ENCODE measurements at places on chromosomes 2 and 18.

GRCh38 chr18:75161256-75162028 lies 47.5 kb downstream of the PTGR3 start:
- DNase-seq = no peak

- DNase-seq = no peak
These were observed 45.4 kb downstream of the SETBP1 start for GRCh38 chr18:44726059-44726421.

DNA sequence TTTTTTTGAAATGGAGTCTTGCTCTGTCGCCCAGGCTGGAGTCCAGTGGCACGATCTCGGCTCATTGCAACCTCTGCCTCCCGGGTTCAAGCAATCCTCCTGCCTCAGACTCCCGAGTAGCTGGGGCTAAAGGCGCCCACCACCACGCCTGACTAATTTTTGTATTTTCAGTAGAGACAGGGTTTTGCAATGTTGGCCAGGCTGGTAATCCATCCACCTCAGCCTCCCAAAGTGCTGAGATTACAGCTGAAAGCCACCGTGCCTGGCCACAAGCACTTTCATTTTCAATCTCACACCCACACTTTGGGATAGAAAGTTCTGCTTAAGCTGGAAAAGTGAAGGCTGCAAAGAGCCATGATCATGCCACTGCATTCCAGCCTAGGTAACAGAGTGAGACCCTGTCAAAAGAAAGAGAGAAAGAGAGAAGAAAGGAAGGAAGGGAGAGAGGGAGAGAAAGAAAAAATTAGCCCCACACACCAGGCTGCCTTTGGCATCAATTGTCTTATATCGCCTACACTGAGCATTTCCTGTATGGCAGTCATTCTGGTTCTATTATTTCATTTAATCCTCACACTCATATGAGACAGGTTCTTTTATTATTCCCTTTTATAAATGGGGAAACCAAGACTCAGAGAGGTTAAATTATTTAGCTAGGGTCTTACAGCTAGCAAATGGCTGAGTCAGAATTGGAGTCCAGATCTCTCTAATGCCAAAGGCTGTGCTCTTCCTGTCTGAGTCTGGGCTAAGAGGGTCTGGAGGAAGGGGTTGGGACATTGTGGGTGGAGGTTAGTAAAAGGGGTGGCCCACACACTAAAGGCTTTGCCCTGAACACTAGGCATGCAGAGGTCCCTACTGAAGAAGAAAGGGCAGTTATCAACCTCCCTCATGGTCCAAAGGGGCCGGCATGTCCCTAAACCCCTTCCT lies 37.9 kb upstream of the PKDCC start:
- no peak for DNase-seq

- DNase-seq = no peak
These were observed 345.8 kb downstream of the ZNF516 start for GRCh38 chr18:76149284-76149683.

DNA sequence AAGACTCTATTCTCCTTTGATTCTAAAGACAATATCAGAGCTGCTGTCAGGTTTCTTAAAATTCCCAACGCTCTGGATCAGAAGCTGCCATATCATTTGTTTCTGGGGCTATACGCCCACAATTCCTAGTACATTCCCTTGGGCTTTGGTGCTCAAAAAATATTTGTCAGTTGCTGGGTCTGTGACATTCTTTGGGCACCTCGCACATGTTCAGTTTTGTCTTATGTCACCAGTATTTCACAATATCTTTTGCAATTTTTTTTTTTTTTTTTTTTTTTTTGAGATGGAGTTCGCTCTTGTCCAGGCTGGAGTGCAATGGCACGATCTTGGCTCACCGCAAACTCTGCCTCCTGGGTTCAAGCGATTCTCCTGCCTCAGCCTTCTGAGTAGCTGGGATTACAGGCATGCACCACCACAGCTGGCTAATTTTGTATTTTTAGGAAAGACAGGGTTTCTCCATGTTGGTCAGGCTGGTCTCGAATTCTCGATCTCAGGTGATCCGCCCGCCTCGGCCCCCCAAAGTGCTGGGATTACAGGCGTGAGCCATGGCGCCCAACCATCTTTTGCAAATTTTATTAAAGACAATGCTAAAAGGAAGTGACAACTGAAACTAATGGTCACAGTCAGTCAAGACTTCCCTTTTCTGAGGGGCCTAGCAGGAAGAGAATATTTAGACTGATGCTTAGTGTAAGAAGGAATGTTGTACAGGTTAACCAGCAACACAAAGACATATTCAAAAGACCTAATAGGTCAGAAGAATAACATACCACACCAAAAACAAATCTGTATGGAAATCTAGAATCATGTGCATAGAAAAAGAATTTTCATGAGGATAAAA lies 6.8 kb downstream of the ZNF397 start:
- DNase-seq = no peak

GRCh38 chr18:70363861-70364260 lies 75.0 kb downstream of the SOCS6 start:
- DNase-seq = no peak

DNA sequence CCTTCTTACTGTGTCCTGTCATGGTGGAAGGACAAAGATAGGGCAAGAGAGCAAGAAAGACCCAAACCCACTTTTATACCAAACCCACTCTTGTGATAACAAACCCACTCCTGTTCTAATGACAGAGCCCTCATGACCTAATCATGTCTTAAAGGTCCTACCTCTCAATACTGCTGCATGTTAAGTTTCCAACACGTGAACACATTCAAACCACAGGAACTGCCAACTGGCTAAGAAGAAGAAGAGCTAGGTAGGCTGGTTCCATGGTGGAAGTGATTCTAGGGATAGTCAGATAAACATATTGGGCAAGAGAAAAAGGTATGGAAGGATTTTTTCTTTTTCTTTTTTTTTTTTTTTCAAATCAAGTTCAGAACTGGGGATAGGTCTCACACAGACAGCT lies 22.0 kb downstream of the CTLA4 start:
- DNase-seq = no peak

GRCh38 chr2:62379566-62379965 lies 126.4 kb downstream of the TMEM17 start:
- no peak for DNase-seq

DNA sequence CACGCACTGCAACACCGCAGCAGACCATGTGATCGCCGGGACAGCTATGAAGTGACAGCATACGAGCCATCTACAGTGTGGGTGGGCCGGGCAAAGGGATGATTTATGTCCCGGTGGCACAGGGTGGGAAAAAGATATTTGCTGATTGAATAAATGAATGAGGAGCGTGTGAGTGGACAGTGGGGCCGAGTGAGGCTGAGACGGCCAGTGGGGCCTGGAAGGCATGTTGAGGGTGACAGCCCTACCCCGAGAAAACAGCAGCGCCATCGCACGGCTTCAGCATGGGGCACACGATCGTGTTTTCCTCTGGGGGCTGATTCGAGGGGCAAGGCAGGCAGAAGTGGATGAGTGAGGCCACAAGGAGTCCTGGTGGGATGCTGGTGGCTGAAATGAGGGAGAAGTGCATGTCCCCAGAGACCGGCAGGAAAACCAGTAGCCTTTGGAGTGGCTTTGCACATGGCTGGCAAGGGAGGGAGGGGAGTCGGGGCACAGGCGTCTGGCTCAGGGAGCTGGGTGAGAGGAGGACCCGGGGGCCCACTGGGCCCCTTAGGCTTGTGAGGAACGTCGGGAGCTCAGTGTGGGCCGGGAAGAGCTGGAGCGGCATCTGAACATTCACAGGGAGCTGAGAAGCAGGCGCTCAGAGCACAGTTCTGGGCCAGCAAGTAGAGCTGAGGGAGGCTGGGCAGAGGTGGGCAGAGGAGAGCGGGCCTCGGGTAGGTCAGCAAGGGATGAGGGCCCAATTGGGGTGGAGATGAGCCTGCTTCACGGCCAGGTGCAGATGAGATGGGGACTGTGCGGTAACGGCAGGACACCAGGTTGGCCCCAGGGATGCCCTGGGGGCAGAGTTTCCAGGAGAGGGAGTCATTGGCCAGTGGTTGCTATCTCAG lies 32.1 kb upstream of the MAL start:
- DNase-seq = no peak

GRCh38 chr2:231361701-231362554 lies 33.6 kb upstream of the B3GNT7 start:
- no peak for DNase-seq

GRCh38 chr2:234550511-234551107 lies 53.7 kb upstream of the ARL4C start:
- peak; percentile 58 for DNase-seq

- DNase-seq = no peak
These were observed 150.7 kb downstream of the RAB3GAP1 start for GRCh38 chr2:135202751-135203150.

- no peak for DNase-seq
These were observed 138.1 kb downstream of the B3GNT2 start for GRCh38 chr2:62334009-62334408.

DNA sequence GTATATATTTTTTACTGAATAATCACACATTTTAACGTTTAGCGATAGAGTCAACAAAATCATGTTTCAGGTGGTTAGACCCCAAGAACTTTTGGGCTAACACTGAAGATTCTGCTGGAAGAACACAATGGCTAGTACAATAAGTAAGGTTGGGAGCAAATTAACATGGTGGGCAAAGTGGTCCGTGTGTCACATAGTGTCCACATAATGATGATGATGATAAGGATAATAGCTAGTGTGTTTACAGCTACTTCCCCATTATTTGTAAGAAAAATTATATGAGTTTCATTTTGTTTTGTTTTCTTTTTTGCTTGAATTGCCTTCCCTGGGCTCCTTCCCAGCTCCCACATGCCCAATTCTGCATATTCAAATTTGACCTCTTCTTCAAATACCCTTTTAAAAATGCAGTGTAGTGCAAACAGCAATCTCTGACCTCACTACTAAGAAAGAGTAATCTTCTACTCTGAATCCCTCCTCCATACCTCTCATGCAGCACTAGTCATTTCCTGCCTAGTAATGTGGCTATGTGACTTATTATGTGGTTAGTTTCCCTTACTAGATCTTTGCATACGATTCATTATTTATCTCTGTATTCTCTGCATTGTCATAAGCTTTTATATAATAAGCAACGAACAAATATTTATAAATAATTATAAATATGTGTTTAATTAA lies 16.9 kb upstream of the VPS54 start:
- no peak for DNase-seq

DNA sequence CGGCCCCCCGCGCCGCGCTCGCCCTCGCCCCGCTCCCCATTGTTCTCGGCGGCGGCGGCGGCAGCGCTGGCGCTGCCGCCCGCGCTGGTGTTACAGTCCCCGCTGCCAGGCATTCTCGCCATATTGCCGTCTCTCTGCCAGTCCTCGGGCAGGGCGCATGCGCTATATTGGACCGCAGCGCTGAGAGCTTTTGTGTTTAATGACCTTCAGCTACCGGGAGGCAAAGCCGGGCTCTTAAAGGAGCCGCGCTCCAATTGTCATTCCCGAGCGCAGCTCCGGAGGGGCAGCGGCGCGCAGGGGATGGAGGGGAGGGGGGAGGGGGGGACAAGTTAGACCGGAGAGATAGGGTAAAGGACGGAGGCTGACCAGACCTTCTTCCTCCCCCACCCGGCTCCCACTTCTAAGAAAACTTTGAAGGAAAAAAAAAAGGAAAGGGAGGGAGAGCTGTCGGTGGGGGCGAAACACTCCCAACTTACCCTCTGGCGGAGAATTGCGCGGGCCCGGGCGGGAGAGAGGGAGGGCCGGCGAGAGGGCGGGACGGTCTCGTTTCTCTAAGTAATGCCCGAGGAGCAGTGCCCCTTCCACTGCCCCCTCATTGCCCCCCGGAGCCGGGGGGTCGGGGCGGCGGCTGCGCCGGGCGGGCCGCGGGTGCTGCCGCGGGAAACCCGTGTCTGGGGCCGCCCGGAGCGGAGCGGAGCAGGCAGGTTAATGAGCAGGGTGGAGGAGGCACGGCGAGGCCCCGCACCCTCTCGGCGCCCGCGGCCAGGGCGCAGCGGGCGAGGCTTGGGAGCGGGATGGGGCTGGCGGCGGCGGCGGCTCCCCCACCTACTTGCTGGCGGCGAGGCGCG lies at the start of gene KCTD1:
KCTD1 (minus strand) TSS at position 139 of the 848 bp plus-strand sequence; CDS start at position 122, 17 bp downstream.
- peak; percentile 70 for DNase-seq

GRCh38 chr2:159252905-159253304 lies 33.6 kb downstream of the WDSUB1 start:
- no peak for DNase-seq

- no peak for DNase-seq
These were observed 650 bp upstream of the AFG3L2 start for GRCh38 chr18:12377556-12378197.

DNA sequence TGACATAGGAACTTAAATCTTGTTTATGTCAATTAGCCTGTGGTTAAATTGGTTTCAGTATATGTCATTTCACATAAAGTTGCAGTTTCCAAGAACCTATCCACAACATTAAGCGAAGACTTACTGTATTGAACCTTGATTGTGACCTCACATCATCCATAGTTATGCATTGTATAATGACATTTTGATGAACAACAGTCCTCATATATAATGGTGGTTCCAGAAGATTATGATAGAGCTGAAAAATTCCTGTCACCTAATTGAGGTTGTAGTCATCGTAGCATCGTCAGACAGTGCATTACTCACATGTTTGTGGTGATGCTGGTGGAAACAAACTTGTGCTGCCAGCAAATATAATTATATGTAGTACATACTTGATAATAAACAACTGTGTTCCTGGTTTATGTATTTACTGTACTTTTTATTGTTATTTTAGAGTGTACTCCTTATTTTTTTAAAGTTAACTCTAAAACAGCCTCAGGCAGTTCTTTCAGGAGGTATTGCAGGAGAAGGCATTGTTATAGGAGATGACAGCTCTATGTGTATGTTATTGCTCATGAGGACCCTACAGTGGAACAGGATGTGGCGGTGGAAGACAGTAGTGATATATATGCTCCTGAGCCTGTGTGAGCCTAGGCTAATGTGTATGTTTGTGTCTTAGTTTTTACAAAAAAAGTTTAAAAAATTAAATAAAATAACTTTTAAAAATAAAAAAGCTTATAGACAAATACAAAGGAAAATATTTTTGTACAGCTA lies 56.6 kb downstream of the UBE2E3 start:
- peak; percentile 65 for DNase-seq

DNA sequence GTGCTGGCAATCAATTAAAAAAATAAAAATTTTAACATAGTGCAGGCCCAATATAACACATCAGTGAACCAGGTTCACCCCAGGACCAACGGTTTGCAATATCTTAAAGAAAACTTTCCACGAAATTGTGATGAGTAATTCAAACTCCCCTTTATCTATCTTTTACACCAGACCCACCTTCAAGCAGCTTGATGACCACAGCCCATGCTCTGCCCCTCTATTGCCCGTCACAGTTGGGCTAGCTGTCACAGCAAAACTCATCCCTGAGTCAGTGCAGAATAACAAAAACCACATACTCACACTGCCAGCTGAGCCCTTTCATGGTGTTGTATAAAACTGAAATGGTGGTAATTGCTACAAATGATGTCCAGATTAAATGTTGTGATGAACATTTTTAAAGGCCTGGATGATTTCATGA lies 112.5 kb upstream of the CREB1 start:
- DNase-seq = no peak

DNA sequence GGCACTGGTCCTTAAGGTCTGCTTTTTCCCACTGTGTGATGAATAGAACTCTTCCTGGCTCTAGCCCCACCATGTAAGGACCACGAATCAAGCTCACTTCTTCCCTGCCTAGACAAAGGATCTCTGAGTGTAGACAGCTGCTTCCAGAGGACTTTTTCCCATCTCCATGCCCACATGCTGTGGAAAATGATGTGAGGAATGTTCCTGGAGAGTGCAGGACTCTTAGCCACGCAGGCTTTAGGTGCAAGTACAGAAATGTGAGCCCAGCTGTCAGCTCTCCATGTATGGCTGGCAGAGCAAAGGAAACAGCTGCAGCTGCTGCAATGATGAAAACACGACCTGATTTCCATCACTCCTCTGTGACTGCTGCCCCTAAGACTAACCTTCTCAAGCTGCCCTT lies 35.5 kb downstream of the NXPH2 start:
- DNase-seq = no peak

All from fibroblast of skin of left biceps (primary cell).